ENCODE measurements at places on chromosomes 3 and 15.

GRCh38 chr3:115146032-115146417, 1.1 kb downstream of the ZBTB20 start:
- DNase-seq = peak; percentile 19

- DNase-seq = no peak
Measured at GRCh38 chr15:96505014-96505413, 174.5 kb downstream of the NR2F2 start.

- DNase-seq = peak; percentile 47
Measured at GRCh38 chr15:68106656-68107055, 52.5 kb downstream of the PIAS1 start.

DNA sequence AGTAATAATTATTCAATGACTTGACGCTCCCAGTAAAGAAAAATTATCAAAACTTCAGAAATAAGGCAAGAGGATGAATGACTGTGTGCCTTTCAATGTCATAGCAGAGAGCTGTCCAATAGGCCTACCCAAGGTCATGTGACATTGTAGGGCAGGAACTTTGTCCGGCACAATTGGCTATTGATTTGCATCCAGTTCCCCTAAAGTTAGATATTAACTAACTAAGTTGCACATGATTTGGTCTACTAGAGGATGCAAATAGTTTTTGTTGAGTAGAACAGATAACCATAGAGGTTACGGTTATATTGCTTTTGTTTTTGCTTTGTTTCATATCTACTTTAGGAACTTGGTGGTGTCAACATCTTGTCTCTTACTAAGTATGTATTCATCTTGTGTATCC, 127.9 kb upstream of the PFN2 start:
- DNase-seq = no peak

DNA sequence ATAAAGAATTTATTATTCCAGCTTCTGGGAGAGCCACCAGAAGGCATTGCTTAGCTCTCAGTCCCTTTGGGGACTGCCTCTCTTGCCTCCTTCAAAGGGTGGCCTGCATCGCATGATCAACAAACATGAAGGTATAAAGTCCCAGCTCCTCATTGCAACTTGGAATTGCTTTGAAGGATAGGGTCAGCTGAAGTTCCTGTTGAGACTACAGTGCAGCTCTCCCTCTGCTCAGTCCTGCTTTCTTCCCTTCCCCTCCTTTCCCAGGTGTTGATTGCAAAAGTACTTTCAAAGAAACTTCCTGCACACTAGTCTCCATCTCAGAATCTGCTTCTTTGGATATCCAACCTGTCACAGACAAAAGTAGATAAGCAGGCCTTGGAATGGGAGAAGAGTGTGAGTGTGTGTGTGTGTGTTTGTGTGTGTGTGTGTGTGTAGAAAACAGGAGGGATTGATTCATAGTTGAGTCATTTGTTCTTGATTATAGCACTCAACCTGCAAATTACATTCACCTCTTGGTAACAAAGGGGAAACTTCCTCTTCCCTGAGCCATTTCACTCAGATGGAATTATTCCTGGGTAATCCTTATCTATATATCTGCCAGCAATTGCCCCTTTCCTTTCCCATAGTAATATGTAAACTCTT, 13.7 kb downstream of the CCR8 start:
- no peak for DNase-seq

GRCh38 chr3:190008432-190008831, 112.3 kb downstream of the P3H2 start:
- DNase-seq = no peak

DNA sequence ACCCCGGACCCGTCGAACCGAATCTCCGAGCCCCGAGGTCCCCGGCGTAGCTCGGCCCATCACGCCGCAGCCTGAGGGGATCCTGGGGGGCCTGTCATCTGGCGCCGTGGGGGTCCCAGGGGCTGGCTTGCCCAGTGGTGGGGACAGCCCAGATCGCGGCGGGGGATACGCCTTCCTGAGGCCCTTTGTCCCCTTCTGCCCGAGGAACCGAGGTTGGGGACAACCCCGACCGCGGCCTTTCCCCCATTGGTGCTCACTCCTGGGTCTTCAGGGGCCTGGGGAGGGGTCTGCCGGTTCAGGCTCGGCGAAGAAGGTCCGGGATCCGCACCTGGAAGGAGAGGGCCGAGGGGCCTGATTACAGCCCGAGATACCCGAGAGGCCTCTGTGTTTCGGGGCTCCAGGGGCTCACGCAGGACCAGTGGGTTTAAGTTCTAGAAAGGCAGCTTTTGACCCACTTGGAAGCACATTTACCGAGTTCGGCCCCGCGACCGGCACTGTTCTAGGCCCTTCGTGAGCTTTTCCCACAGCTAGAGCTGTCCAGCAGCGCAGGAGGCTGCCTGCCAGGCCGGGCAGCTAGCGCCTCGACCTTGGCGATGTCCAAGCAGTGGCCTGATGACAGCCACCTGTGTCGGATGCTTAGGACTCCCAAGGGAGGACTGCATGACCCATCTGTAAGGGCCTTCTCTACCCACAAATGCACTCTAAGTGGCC, 504 bp downstream of the ABHD2 start:
- DNase-seq = no peak

- DNase-seq = no peak
Measured at GRCh38 chr3:141275973-141276372, 44.3 kb downstream of the PXYLP1 start.

GRCh38 chr3:81816473-81817250, 55.2 kb upstream of the GBE1 start:
- DNase-seq = no peak

- no peak for DNase-seq
Measured at GRCh38 chr3:192904632-192905289, 12.9 kb downstream of the MB21D2 start.

GRCh38 chr15:23642413-23643044, 5.1 kb downstream of the MAGEL2 start:
- peak; percentile 9 for DNase-seq

DNA sequence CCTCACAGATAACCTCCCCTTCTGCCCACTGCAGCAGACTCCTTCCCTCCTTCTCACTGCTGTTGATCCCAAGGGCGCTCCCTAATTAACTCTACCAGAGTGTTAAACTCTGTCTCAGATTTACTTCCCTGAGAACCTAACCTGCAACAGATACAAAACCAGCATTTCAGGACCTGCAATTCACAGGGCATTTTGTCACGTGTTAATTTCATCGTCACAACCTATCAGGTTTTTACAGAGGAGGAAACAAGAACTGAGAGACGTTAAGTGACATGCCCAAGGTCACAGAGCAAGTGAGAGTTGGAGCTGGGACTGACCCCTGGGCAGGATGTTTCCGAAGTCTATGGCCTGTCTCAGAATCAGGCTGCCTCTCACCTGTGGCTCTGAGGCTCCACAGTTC, 223.9 kb downstream of the UACA start:
- no peak for DNase-seq
